Natural killer cell treated with Interleukin-12 subunit alpha and Interleukin-12 subunit beta and Interleukin-15 and Interleukin-18, amount 100 ng/mL, for 72 hours (primary cell): ENCODE measurements at places on chromosomes 5 and 9. TPM values are rescaled to one million over a fixed set of nuclear protein-coding genes. Genes with fewer than 3 reads are reported as not detected.

BHMT2 gene
- total RNA-seq = not detected

ADAMTSL2 gene
- not detected for total RNA-seq

IFNB1 gene
- not detected for total RNA-seq

FGFR4 gene
- total RNA-seq = 2.0 TPM

SEMA4D gene
- 237 TPM for total RNA-seq

FABP6 gene
- total RNA-seq = not detected

PHPT1 gene
- total RNA-seq = 108 TPM

CTNND2 gene
- total RNA-seq = not detected

CDH9 gene
- not detected for total RNA-seq

TXNDC8 gene
- not detected for total RNA-seq

- no peaks in the 10 kb centered on the region for H3K27me3 ChIP-seq
- H3K4me3 ChIP-seq = no peak overlapping the region
- H3K36me3 ChIP-seq = peaks cover 5% of the 10 kb centered on the region
- no peak for DNase-seq
- H3K4me1 ChIP-seq = peaks cover 46% of the 10 kb centered on the region
Measured at GRCh38 chr9:5839572-5839902, 6.6 kb upstream of the ERMP1 start.

GRCh38 chr9:34802916-34803315, 93.0 kb upstream of the CCL21 start:
- no peak overlapping the region for H3K4me3 ChIP-seq
- no peaks in the 10 kb centered on the region for H3K4me1 ChIP-seq
- H3K27ac ChIP-seq = no peak overlapping the region
- DNase-seq = no peak

DNA sequence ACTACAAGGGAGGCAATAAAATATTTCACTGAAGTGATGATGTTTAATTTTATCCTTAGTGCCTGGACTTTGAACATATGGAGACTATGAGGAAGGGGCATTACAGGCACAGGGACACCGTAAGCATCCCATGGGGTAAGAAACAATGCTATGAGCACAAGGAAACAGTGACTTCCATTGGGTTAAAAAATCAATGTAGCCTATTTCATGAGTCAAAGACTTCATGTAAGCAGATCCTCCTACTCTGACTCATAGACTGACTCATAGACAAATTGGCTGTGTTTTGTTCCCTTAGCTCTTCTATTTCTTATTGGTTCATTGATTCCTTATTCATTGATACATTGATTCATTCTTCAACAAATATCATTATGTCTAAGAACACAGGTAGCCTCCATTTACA, 351.0 kb downstream of the PRELID2 start:
- H3K4me1 ChIP-seq = no peaks in the 10 kb centered on the region
- no peaks in the 10 kb centered on the region for H3K36me3 ChIP-seq
- no peak overlapping the region for H3K27ac ChIP-seq
- no peak overlapping the region for H3K4me3 ChIP-seq
- H3K27me3 ChIP-seq = no peaks in the 10 kb centered on the region

- no peak overlapping the region for H3K27ac ChIP-seq
- no peak for DNase-seq
Measured at GRCh38 chr5:135883441-135883840, 12.2 kb downstream of the IL9 start.

DNA sequence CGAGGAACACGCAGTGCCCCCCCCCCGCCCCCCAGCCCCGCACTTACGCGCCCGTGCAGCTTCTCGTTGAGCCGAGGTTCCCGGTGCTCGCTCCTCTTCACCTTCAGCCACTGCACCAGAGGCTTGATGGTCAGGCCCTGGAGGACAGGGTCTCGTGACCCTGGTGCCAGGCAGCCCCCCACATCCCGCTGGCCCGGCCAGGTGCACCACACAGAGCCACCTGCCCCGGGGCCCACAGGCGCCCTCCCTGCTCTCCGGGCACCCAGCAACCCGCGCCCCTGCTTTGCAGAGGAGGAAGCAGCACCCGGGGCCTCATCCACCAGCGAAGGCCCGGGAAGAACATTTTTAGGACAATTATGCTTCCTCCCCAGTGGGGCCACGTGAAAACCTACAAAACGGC, 39.0 kb downstream of the EXOC3 start:
- no peaks in the 10 kb centered on the region for H3K4me1 ChIP-seq
- no peaks in the 10 kb centered on the region for H3K27me3 ChIP-seq
- H3K4me3 ChIP-seq = no peak overlapping the region
- DNase-seq = no peak
- H3K36me3 ChIP-seq = no peaks in the 10 kb centered on the region

- no peak for DNase-seq
- H3K4me1 ChIP-seq = no peaks in the 10 kb centered on the region
- H3K36me3 ChIP-seq = no peaks in the 10 kb centered on the region
- no peak overlapping the region for H3K27ac ChIP-seq
- no peak overlapping the region for H3K4me3 ChIP-seq
Measured at GRCh38 chr9:81530846-81531245, 158.5 kb downstream of the TLE1 start.

DNA sequence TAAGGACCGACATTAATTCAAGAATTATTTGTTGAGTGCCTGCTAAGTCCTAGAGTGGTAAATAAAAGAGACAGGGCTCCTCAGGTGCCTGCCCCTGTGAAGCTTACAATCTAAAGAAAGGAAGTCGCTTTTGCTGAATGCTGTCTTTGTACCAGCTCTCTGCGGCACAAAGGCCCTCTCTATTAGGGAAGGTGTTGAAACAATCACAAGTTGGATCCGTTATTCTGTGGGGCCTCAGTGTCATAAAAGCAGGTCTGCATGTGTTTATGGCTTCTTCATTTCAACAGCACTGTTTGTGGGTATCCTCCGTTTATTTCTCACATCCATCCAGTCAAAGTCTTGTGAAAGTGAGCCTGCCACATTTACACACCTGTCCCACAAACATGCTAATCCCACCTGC, 7.0 kb upstream of the MVB12B start:
- no peak overlapping the region for H3K4me3 ChIP-seq
- H3K27me3 ChIP-seq = no peaks in the 10 kb centered on the region
- no peaks in the 10 kb centered on the region for H3K4me1 ChIP-seq
- no peak for DNase-seq

DNA sequence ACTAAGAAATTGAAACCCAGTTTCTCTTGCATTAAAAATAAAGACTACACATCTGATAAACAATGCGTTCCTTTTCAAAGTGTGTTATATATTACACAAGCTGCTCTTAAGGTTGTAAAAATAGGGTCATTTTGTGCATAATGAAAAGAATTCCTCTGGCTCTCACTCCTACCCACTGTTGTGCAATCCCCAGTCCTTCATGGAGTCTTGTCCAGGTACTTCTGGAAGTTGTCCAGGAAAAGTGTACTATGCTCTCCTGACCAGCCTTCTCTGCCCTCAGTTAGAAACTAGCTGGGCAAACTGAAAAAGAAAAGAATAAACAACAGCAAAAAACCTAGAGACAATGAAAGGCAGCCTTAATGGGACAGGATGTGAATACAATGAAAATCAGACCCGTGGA, 345.5 kb upstream of the PAPPA start:
- H3K36me3 ChIP-seq = no peaks in the 10 kb centered on the region
- DNase-seq = no peak
- no peaks in the 10 kb centered on the region for H3K4me1 ChIP-seq

DNA sequence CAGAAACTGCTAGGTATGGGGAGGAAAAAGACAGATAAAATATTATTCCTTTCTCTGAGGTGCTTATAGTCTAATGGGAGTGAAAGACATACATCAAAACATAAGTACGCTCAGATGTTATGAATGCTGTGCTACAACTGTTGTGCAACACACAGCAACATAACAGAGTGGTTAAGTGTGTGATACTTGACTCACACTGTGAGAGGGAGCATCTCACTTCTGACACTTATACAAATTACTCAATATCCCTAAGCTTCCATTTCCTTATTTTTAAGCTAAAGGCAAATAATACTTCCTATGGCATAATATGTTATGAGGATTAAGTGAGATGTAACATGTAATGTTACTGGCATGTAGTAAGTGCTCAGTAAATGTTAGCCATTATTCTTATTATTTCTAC, 110.6 kb upstream of the FER start:
- peaks cover 15% of the 10 kb centered on the region for H3K27me3 ChIP-seq
- DNase-seq = no peak
- no peak overlapping the region for H3K4me3 ChIP-seq
- peaks cover 2% of the 10 kb centered on the region for H3K4me1 ChIP-seq
- H3K36me3 ChIP-seq = no peaks in the 10 kb centered on the region

- H3K4me1 ChIP-seq = no peaks in the 10 kb centered on the region
- H3K4me3 ChIP-seq = no peak overlapping the region
Measured at GRCh38 chr9:18260521-18260920, 213.4 kb upstream of the ADAMTSL1 start.

GRCh38 chr5:153429761-153430380, 60.6 kb upstream of the GRIA1 start:
- no peaks in the 10 kb centered on the region for H3K36me3 ChIP-seq
- H3K4me3 ChIP-seq = no peak overlapping the region
- no peaks in the 10 kb centered on the region for H3K4me1 ChIP-seq
- DNase-seq = no peak
- no peak overlapping the region for H3K27ac ChIP-seq

DNA sequence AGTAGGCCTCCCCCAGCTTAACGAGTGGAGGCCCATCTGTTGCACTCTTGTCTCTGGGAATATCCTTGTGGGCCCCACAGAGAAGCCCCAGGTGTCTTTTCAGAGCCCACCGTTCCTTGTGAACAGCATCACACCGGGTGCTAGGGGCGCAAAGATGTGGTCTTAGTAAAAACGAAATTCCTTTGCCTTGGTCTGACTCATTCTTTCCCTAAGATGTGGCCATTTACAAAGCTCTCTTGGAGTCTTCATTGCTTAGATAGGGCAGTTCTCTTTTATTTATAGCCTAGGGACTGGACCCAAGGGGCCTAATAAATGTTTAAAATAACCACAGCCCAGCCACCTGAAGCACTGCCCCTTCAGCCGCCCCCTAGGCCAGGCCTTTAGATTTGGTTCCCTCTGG, 52.8 kb upstream of the RPL26L1 start:
- H3K36me3 ChIP-seq = no peaks in the 10 kb centered on the region
- peaks cover 8% of the 10 kb centered on the region for H3K4me1 ChIP-seq
- DNase-seq = no peak
- H3K27me3 ChIP-seq = no peaks in the 10 kb centered on the region

DNA sequence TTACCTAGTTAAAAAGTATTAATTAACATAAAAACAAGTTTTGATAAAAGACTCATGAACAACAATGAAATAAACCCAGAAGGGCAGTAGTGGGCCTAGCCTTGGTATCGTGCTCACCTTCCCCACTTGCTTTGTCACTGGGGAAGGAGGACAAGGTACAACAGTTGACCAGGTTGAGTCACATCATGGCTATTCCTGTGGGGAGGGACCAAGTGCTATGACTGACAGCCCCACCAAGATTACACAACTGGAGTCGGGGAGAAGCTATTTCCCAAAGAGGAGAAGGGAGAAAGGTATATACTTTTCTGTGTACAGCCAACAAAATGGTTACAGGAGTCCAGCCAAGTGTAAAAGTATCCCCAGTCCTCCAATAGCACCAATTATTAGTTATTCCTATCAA, 251.3 kb upstream of the RFX3 start:
- no peaks in the 10 kb centered on the region for H3K4me1 ChIP-seq
- H3K27ac ChIP-seq = no peak overlapping the region
- H3K27me3 ChIP-seq = peaks cover 9% of the 10 kb centered on the region
- H3K36me3 ChIP-seq = no peaks in the 10 kb centered on the region
- no peak overlapping the region for H3K4me3 ChIP-seq

- H3K4me1 ChIP-seq = peaks cover 74% of the 10 kb centered on the region
- DNase-seq = no peak
- no peaks in the 10 kb centered on the region for H3K27me3 ChIP-seq
- H3K36me3 ChIP-seq = peaks cover 5% of the 10 kb centered on the region
- H3K4me3 ChIP-seq = no peak overlapping the region
Measured at GRCh38 chr9:121191235-121191634, 10.4 kb downstream of the RAB14 start.

DNA sequence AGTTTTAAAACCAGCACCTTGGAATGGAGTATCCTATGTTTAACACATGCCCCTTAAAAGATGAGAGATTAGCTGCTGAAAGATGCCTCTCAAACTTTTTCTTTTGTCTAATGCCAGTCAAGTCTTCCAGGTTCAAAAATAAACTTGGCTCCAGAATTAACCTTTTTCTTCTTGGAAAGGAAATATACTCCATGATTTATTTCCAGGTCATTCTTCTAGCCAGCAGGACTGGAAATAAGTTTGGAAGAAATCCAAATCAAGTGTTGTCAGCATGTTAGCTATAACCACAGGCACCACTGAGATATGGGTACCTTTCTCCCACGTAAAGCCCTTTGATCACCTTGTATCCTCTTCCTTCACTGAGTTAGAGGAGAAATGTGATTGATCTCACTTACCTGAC, 56.1 kb downstream of the NLN start:
- no peak overlapping the region for H3K4me3 ChIP-seq
- no peak overlapping the region for H3K27ac ChIP-seq
- peaks cover 4% of the 10 kb centered on the region for H3K4me1 ChIP-seq
- H3K36me3 ChIP-seq = peaks cover 6% of the 10 kb centered on the region
- no peaks in the 10 kb centered on the region for H3K27me3 ChIP-seq

DNA sequence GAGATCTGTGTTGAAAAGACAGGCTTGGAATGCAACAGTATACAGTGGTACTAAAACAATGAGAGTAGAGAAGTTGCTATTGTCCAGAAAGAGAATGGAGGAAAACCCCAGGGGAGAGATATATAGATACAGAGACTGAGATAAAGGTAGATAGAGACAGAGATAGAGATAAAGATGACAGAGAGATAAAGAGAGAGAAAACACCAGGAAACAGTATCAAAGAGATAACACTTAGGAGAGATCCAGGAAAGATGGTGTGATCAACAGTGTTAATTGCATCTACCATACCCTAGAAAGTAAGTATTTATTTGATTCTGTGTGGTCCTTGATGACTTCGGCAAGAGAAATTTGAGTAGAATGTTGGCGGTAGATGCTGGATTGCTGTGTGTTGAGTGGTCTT, 461.8 kb upstream of the RIOK2 start:
- H3K4me3 ChIP-seq = no peak overlapping the region
- H3K27me3 ChIP-seq = no peaks in the 10 kb centered on the region
- no peaks in the 10 kb centered on the region for H3K4me1 ChIP-seq
- H3K36me3 ChIP-seq = no peaks in the 10 kb centered on the region
- no peak overlapping the region for H3K27ac ChIP-seq

DNA sequence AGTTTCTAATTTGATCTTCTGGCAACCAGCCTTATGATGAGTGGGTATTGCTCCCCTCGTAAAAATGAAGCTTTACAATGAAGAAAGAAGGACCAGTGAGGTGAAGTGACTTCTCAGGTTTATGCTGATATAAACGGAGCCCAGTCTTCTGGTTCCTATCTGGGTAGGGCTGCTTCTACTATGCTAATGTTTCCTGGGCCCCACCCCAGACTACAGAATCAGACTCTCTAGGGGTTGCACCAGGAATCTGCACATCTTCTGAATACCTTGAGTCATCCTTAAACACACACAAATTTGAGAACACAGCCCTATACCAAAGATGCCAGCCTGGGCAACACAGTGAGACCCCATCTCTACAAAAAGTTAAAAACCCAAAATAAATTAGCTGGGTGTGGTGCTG, 16.2 kb downstream of the BTF3 start:
- no peak overlapping the region for H3K27ac ChIP-seq
- no peaks in the 10 kb centered on the region for H3K36me3 ChIP-seq
- H3K4me1 ChIP-seq = peaks cover 5% of the 10 kb centered on the region
- no peak for DNase-seq
